ENCODE measurements at places on chromosomes 4 and X.

- no peak for DNase-seq
Observed at GRCh38 chr4:169203891-169204290, 66.9 kb downstream of the SH3RF1 start.

- no peak for DNase-seq
Observed at GRCh38 chr4:110823251-110823650, 200.4 kb upstream of the PITX2 start.

- DNase-seq, result no peak
Observed at GRCh38 chr4:90950385-90950841, 823.2 kb downstream of the CCSER1 start.

DNA sequence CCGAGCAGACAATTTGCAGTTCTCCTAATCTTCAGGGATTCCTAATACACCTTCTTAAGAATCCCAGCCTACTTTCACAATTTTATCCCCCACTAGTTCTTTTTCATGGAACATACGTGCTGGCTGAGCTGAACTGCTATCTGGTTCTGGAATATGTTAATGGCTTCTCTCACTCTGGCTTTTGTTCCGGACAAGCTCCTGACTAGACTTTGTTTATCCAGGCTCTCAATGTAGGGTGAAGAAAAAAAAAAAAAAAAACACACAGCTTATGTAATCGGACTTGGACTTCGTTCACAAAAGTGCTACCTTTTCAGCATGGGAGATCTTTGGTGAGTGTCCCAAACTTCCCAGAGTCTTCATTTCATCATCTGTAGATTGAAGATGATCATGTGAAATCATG is 555.4 kb upstream of the CPEB2 start:
- no peak for DNase-seq

DNA sequence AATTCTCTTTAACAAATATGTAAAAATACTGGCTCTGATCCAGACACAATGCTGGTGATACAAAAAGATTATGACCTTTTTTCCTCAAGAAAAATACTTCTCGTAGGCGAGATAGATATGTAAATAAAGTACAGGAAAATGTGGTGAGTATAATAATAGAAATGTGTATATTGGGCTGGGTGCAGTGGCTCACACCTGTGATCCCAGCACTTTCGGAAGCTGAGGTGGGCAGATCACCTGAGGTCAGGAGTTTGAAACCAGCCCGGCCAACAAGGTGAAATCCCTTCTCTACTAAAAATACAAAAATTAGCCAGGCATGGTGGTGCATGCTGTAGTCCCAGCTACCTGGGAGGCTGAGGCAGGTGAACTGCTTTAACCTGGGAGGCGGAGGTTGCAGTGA is 55.0 kb downstream of the MRPL1 start:
- no peak for DNase-seq

GRCh38 chr4:1503583-1504471 is 97.6 kb upstream of the NKX1-1 start:
- DNase-seq, result no peak

DNA sequence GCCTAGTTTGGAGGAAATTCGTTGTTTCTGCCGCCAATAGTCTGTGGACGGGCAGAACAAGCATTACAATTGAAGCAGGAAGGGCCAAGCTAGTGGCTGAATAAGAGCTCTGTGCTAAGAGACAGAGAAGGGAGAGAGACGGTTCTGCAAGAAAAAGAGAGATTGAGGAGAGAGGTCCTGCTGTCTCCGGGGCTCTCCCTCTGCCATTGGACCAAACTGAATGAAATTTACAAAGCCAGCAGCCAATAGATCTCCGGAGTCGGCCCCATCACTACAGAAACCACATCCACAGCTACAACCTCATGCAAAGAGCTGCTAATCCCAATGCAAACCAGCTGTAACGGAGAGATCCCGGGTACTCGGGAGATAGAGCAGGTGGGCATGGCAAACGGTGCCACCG is at the start of gene NLGN4X:
TSS of gene NLGN4X (minus strand) at position 148 of the 400 bp plus-strand sequence. CDS start 77,401 bp downstream, outside the sequence.
- DNase-seq, result no peak

- DNase-seq, result no peak
Observed at GRCh38 chrX:134692990-134693389, 34.7 kb upstream of the PLAC1 start.

DNA sequence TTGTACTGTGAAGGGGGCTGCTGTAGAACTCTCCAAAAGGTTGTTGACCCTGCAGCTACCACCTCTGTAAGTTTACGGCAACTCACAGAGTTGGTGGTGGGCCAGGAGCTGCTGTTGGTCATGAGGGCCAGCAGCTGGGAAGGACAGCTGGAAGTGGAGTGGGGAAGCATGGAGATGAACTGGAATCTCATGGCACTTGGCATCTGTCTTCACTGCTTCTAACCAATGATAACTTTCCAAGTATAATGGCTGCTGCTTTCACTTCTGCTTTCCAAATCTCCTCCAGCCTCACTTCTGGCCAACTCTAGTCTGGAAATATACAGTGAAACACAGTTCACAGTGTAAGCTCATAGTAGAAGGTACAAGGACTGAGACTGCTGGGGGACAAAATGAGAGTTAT is 126.5 kb upstream of the INTU start:
- no peak for DNase-seq

DNA sequence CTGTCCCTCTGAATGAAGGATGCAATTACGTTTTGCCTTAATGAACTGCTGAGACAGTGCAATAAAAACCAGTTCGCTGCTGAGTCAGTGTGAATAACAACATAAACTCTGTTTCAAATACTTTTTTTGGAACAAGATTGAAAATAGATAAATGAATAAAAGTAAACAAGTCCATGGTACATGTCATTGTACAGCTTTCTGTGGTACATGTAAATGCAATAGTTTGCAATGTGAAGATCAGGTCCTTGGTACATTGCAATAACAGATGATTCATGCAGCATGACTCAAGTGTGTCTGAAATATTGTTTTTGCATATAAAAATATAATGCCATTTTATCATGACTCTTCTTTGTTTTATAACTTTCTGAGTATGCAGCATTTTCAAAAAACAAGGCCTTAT is 193.4 kb upstream of the PACRGL start:
- no peak for DNase-seq

- DNase-seq, result no peak
Observed at GRCh38 chr4:170049766-170050165, 23.6 kb upstream of the MFAP3L start.

- no peak for DNase-seq
Observed at GRCh38 chrX:9882669-9883446, 84.3 kb upstream of the CLDN34 start.

DNA sequence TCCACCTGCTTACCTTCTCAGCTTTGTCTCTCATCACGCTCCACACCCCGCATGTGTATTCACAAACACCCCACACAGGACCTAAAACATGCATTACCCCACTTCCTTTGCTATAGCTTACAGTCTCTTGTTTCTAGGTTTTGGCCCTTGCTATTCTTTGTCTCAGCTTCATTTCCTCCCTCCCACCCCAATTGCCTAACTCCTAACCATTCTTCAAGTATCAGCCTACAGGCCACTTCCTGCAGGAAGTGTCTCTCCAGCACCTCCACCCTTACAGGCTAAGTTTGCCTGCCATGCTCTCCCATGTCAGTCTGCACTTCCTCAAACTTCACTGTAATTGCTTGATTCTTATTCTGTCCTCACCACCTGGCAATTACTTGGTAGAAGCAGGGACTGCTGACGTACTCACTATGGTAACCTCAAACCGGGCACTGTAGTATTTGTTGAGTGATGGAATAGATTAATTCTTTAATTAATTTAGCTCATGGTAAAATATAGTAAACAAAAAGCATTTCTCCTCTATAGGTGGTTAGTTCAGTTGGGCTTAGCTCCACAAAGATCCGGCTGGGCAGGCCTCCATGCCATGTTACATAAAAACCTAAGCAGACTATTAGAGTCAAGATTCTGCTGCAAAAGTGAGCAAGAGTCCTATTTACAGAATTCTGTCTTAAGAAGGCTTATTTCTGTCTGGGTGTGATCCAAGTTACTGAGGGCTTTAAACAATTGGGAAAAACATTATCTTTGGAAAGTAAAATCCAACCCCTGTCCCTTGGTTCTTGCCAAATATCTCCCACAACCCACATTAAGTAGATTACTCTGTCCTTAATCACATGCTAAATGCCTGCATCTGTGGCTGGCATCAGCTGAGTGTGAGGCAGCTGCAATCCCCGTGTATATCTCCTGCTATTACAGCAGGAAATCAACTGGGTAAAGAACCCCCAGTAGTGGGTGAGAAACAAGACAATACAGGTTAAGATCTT is 124.7 kb upstream of the CPEB2 start:
- peak; percentile 56 for DNase-seq

DNA sequence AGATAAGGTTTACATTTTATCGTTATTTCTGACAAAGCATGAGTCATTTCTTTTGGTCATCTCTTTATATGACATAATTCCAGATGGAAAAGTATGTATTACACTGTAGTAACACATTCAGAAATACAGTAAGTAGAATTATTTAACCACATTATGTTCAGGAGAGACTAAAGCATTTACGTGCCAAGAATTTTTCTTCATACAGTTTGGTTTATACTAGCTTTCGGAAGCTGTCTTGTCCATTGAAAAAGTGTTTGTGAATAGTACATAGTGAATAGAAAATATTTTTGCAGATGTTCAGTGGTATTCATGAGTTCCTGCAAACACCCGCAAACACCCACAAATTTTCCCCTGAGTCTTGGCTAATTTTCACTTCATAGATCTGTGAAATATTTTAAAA is 1033.0 kb upstream of the INTU start:
- no peak for DNase-seq

DNA sequence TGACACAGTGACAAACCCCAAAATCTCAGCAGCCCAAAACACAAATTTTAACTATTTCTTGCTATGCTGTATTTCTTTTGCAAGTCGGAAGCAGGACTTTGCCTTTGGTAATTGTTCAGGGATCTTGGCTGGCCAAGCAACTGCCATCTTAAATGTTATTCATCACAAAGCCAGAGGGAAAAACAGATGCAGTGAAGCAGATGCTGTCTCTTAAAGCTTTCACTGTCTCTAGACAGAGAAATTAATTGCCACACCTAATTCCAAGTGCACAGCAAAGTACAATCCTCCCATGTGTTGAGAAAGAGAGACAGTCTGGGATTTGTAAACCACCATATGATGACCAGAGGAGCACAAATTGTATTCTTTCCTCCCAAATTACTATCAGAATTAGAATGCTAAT is 30.0 kb upstream of the GALNT7 start:
- DNase-seq, result no peak

- DNase-seq, result peak; percentile 3
Observed at GRCh38 chr4:33160126-33160525, 2440.0 kb downstream of the PCDH7 start.

GRCh38 chrX:150701377-150701776 is 8.2 kb downstream of the MTMR1 start:
- no peak for DNase-seq

GRCh38 chrX:78316265-78316664 is 11.1 kb downstream of the CYSLTR1 start:
- DNase-seq, result no peak

DNA sequence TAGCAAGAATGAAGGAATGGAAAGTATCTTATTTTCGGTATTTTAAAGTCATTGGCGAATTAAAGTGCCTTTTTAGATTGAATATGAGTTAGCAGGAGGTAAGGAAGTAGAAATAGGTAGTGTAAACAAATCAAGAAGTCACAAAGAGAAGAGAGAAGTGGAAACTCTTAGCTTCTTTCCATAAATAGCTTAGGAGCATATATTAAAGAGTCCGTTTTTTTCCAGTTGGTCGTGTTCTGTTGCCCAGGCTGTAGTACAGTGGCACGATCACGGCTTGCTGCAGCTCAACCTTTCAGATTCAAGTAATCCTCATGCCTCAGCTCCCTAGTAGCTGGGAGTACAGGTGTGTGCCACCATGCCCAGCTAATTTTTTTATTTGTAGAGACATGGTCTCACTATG is 56.4 kb downstream of the UBE2K start:
- no peak for DNase-seq

DNA sequence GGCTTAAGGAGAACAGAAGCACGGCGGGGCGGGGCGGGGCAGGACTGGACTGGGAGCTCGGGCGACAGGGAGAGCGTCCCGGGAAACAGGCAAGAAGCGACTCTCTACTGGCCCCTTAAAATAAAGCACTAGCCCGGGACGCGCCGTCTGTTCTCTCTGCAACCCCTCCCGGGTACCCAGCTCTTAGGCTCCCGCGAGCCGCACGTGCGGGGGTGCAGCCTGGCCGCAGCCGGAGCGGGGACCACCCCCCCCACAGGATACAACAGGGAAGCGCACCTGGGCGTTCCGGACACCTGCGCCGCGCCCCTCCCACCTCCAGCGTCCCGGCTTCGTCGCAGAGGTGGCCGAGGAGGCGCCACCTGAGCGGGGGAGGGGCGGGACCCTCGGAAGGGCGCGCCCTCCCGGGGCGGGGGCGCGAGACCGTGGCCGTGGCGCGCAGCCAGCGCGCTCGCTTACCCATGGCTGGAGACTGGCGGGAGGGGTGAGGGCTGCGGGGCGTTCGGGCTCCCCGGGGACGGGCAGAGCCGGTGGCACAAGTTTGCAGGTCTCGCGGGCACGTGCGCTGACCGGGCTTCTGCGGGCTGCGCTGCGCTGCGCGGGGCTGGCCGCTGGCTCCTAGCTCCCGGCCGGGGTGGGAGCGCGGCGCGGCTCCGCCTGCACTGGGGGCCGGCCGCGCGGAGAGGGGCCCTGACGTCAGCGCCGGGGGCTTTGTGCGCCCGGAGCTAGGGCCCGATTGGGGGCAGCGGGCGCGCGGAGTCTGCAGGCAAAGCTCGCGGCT is 91.5 kb downstream of the GEMIN8 start:
- DNase-seq, result peak; percentile 85

- DNase-seq, result no peak
Observed at GRCh38 chr4:12042818-12043217, 614.1 kb upstream of the HS3ST1 start.

GRCh38 chrX:39736216-39737211 is 361.2 kb downstream of the BCOR start:
- no peak for DNase-seq

DNA sequence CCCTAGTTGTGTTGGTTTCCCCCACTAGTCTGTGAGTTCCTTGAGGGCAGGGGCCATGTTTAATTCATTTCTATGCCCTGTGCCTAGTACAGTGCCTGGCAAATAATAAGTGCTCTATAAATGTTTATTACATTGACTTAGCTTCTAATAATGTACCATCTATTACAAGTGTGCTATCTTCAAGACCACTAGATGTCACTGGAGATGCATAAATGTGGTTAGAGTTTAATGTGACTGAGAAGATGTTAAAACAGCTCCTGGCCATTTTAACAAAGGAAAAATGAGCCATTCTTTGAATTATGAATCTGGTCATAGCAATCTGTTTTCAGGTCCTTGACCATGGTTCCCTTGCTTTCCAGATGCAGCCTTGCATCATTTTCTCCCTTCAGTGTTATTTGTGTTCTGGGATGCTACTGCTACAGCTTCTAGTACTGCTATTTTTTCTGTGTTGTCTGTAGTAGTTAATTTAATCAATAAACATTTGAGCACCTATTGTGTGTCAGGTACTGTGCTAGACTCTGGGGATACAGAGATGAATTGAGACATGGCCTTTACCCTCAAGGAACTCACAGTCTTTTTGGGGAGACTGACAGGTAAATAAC is 43.2 kb downstream of the SLC9A6 start:
- DNase-seq, result peak; percentile 35
